Esophagus muscularis mucosa (tissue), 4 donors: ENCODE measurements at places on chromosomes 5 and 9. TPM values are rescaled to one million over a fixed set of nuclear protein-coding genes. Genes with fewer than 3 reads are reported as not detected.

DNA sequence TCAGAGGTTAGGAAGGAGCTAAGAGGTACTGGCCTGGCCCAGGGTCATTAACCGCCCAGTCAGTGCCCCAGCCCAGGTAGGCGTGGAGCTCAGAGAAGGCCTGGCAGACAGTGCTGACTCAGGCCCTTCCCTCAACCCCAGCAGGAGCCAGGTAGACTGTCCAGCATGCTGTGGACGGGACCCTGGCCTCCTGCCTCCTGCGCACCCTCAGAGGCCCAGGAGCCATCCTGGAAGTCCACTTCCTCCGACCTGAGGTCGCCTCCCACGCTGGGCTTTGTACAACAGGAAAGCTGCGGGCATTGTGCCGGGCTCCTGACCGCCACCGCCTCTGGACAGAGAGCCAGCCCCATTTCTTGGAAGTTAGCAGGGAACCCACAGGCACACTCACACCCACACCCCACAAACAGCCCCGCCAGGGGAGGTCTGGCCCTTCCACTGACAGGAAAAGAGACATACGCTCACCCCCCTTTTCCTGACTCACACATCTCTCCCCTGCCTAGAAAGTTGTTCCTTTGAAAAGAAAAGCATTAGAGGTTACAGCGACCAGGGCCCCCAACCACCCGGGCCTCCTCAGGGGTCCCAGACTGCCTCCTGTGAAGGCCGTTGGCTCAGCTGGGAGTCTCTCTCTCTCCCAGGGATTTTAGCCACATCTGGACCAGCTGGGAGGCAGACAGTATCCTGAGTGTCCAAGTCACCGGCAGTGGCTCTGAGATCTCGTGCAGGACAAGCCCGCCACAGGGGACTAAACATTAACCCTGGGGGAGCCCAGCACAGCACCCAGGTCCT, 7.7 kb downstream of the RALGDS start:
- H3K36me3 ChIP-seq: peaks cover 18% of the 10 kb centered on the region
- no peaks in the 10 kb centered on the region for H3K27me3 ChIP-seq
- H3K4me3 ChIP-seq: peak overlapping the region; percentile 19
- DNase-seq: no peak
- peak overlapping the region; percentile 75 for H3K27ac ChIP-seq
- peaks cover 64% of the 10 kb centered on the region for H3K4me1 ChIP-seq

DNA sequence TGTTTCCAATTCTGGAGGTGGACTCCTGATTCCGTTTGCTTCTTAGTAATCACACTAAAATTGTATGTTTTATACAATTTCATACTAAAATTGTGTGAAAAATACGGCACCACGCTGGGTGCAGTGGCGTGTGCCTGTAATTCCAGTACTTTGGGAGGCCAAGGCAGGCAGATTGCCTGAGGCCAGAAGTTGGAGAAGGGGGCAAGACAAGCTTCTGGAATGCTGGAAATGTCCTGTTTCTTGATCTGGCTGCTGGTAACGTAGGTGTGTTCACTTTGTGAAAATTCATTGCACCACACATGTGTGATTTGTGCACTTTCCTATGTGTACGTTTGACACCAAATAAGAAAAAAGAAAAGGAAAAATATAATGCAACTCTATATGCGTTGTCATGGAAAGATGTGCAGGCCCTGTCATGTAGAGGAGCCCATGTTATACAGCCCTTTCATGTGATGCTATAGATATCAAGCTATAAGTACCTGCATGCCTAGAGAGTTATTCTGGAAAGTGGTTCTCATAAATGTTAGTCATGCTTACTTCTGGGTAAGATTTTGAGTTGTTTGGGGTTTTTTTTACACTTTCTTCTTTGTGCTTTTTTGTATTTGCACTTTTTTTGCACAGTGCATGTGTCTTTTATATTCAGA, 119.9 kb downstream of the TMEM174 start:
- H3K27me3 ChIP-seq: no peaks in the 10 kb centered on the region
- H3K36me3 ChIP-seq: no peaks in the 10 kb centered on the region
- peaks cover under 1% of the 10 kb centered on the region for H3K4me1 ChIP-seq

GRCh38 chr5:158789441-158789840, 310.3 kb downstream of the EBF1 start:
- DNase-seq: no peak
- no peaks in the 10 kb centered on the region for H3K27me3 ChIP-seq
- H3K27ac ChIP-seq: no peak overlapping the region
- no peak overlapping the region for H3K4me3 ChIP-seq

DNA sequence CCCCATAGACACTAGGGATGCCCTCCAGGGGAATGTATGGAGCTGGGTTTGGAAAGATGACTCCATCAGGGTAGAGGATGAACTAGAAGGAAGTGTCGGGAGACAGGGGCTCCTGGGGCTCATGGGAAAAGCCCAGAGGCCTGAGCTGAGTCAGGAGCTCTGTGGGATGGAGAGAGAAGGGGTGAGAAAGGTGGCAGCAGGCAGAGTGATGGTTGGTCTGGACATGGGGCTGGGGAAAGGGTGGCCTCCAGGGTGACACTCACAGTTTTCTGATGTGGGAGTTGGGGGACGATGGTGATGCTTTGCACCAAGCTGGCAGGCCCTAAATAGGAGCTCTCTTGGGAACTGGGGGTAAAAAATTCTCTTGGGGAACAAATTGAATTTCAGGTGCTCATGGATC, 213.5 kb upstream of the MVB12B start:
- H3K4me3 ChIP-seq: no peak overlapping the region
- H3K27ac ChIP-seq: no peak overlapping the region
- no peaks in the 10 kb centered on the region for H3K4me1 ChIP-seq
- no peaks in the 10 kb centered on the region for H3K27me3 ChIP-seq
- H3K36me3 ChIP-seq: no peaks in the 10 kb centered on the region
- DNase-seq: no peak

- H3K27me3 ChIP-seq: no peaks in the 10 kb centered on the region
- H3K4me3 ChIP-seq: no peak overlapping the region
- no peak overlapping the region for H3K27ac ChIP-seq
- no peaks in the 10 kb centered on the region for H3K36me3 ChIP-seq
Measured at GRCh38 chr5:20959347-20959746, 971.3 kb upstream of the CDH18 start.

GRCh38 chr5:159539678-159540077, 209.4 kb upstream of the IL12B start:
- no peak overlapping the region for H3K27ac ChIP-seq
- no peaks in the 10 kb centered on the region for H3K36me3 ChIP-seq
- H3K4me3 ChIP-seq: no peak overlapping the region
- no peaks in the 10 kb centered on the region for H3K4me1 ChIP-seq
- H3K27me3 ChIP-seq: no peaks in the 10 kb centered on the region

- H3K27ac ChIP-seq: no peak overlapping the region
- H3K27me3 ChIP-seq: no peaks in the 10 kb centered on the region
- H3K4me1 ChIP-seq: no peaks in the 10 kb centered on the region
- no peak overlapping the region for H3K4me3 ChIP-seq
- no peak for DNase-seq
- no peaks in the 10 kb centered on the region for H3K36me3 ChIP-seq
Measured at GRCh38 chr5:90289837-90290236, 119.7 kb downstream of the CETN3 start.

- H3K4me1 ChIP-seq: peaks cover 41% of the 10 kb centered on the region
- H3K4me3 ChIP-seq: no peak overlapping the region
- H3K27ac ChIP-seq: no peak overlapping the region
- H3K36me3 ChIP-seq: peaks cover 22% of the 10 kb centered on the region
Measured at GRCh38 chr5:136038635-136039034, 9.8 kb downstream of the TGFBI start.

- peak overlapping the region; percentile 82 for H3K27ac ChIP-seq
- no peak overlapping the region for H3K4me3 ChIP-seq
- no peaks in the 10 kb centered on the region for H3K27me3 ChIP-seq
- DNase-seq: no peak
- peaks cover 58% of the 10 kb centered on the region for H3K36me3 ChIP-seq
Measured at GRCh38 chr5:141523991-141524390, 35.1 kb downstream of the PCDHGC5 start.

- no peaks in the 10 kb centered on the region for H3K27me3 ChIP-seq
- H3K27ac ChIP-seq: no peak overlapping the region
- H3K4me3 ChIP-seq: no peak overlapping the region
- H3K36me3 ChIP-seq: no peaks in the 10 kb centered on the region
- peaks cover 38% of the 10 kb centered on the region for H3K4me1 ChIP-seq
- no peak for DNase-seq
Measured at GRCh38 chr9:121703014-121703734, 51.7 kb downstream of the DAB2IP start.

DNA sequence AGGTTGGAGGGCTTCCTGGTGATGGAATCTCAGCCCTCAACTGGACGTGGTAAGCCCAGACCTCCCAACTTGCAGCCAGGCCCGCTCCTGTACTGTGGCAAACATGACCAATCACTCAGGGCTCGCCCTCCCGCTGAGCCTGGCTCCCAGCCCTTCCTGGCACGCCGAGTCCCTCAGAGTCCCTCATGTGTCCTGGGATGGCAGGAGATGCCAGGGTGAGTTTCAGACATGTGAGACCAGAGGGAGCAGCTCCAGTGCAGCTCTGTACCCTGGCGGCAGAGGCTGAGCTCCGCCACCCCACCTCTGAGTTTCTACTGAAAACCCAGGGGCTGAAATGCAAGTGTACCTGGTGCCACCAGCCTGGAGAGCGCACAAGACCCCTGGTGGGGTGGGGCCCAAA, 42.0 kb upstream of the RXRA start:
- H3K27me3 ChIP-seq: no peaks in the 10 kb centered on the region
- H3K27ac ChIP-seq: peak overlapping the region; percentile 75
- H3K4me3 ChIP-seq: no peak overlapping the region
- H3K4me1 ChIP-seq: peaks cover 25% of the 10 kb centered on the region
- H3K36me3 ChIP-seq: no peaks in the 10 kb centered on the region
- no peak for DNase-seq

DNA sequence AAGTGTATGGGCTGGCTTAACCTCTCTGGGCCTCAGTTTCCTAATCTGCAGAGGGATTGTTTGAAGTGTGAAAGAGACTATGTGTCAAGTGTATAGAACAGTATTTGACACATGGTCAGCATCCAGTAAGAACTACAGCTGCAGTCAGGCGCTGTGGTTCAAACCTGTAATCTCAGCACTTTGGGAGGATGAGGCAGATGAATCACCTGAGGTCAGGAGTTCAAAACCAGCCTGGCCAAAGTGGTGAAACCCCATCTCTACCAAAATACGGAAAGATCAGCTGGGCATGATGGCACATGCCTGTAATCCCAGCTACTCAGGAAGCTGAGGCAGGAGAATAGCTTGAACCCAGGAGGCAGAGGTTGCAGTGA, 31.9 kb upstream of the STING1 start:
- no peak overlapping the region for H3K27ac ChIP-seq
- no peak overlapping the region for H3K4me3 ChIP-seq
- H3K36me3 ChIP-seq: no peaks in the 10 kb centered on the region
- H3K27me3 ChIP-seq: no peaks in the 10 kb centered on the region

DNA sequence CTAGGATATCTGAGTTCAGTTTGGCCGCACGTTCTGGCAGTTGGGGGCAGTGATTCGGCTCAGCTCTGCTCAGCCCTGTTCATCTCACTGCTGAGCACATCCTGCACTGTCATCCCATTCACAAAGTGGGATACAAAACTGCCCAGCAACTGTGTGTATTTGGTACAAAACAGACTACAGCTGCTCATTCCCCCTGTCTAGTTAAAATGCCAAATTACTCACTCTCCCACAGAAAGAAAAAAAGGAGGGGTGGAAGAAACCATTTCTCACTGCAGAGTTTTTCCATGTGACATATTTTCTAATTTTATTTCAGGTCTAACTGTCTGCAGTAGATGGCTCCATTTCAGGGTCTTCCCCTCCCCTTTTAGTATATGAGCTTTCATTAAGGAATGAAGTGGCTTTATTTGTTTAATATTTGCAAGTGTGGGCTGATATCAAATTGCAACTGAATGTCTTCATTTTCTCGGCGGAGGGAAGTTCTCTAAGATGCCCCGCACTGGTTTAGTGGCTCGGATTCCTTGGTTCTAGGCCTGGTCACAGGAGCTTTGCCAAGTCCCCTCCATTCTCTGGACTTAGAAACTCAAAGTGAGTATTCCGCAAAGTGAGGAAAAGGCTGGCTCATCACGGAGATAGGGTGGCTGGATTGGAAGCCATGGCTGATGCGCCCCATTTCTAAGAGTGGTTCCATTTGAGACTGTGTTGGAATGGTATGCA, 14.7 kb downstream of the COL15A1 start:
- H3K27me3 ChIP-seq: no peaks in the 10 kb centered on the region
- H3K4me3 ChIP-seq: no peak overlapping the region
- H3K36me3 ChIP-seq: no peaks in the 10 kb centered on the region
- H3K27ac ChIP-seq: peak overlapping the region; percentile 87

DNA sequence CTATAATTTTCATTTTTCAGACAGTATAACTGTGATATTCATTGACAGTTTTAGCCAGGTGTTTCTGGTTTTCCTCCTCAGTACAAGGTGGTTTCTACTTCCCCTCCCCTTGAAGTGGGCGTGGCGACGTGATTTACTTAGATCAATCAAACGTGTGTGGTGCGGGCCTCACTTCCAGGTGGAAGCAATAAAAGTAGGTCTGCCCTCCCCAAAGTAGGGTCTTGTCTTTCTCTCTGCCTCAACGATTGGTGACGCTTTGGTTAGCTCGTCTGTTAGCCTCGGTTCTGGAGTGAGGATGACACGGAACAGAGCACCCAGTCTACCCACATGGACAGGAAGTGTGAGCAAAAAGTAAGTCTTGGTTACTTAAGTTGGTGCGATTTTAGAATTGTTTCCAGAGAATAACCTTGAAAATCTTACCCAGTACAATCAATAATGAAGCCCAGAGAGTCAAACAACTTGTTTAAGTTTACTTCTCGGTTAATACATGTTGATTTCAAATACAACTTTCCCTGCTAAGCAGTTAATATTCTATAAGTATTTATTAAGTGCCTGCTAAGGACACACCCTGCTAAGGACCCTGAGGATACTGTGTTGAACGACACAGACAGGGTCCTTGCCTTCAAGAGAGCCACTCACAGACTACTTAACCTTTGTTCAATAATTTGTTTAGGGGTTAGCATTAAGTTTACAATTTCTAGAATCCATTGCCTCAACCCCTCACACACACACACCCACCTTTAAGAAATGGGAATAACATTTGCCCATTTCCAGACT, 48.4 kb downstream of the COX7C start:
- no peak for DNase-seq
- no peaks in the 10 kb centered on the region for H3K27me3 ChIP-seq
- H3K4me1 ChIP-seq: no peaks in the 10 kb centered on the region
- no peaks in the 10 kb centered on the region for H3K36me3 ChIP-seq
- no peak overlapping the region for H3K4me3 ChIP-seq
- no peak overlapping the region for H3K27ac ChIP-seq

- H3K4me1 ChIP-seq: no peaks in the 10 kb centered on the region
- H3K27ac ChIP-seq: no peak overlapping the region
- H3K4me3 ChIP-seq: no peak overlapping the region
- DNase-seq: no peak
- no peaks in the 10 kb centered on the region for H3K27me3 ChIP-seq
Measured at GRCh38 chr9:26426551-26427131, 466.0 kb downstream of the CAAP1 start.

- H3K27me3 ChIP-seq: no peaks in the 10 kb centered on the region
- H3K4me1 ChIP-seq: peaks cover 19% of the 10 kb centered on the region
- H3K27ac ChIP-seq: no peak overlapping the region
- no peaks in the 10 kb centered on the region for H3K36me3 ChIP-seq
- no peak for DNase-seq
Measured at GRCh38 chr5:56717253-56717987, 97.9 kb upstream of the MAP3K1 start.

FGF18 gene
- total RNA-seq: 0.66 TPM

ARID3C gene
- total RNA-seq: not detected

BAAT gene
- total RNA-seq: not detected

TLX3 gene
- not detected for total RNA-seq

KCNIP1 gene
- total RNA-seq: not detected

DOCK2 gene
- 12.3 TPM for total RNA-seq
